ENCODE measurements at places on chromosomes 6 and 20.
A peak's percentile ranks its signal among the peaks of the same experiment; 100 is the strongest.

DNA sequence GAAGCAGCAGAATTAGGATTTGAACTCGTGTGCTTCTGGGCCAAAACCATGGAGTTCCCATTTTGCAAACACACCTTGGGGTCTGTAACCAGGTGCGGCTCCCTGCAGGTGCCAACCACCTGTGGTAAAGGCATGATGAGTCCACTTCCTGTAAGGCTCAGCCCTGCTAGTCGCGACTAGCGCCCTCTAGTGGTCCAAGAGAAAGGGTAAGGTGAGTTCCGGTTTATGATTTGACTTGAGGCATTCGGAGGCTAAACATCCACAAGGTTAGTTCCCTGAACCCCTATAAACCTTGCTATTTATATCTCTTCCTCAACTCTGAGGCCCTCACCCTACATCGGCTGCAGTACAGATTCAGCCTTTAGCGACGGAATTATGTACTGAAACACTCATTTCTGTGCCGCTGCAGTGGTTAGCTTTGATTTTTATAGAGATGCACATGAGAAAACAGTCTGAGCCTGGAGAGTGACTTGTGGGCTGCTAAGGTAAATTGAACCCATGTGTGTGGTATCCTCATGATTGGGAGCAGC lies 173.4 kb downstream of the PLCB1 start:
- DNase-seq: peak; percentile 8

- DNase-seq: no peak
Measured at GRCh38 chr6:137783710-137784109, 83.3 kb upstream of the TNFAIP3 start.

DNA sequence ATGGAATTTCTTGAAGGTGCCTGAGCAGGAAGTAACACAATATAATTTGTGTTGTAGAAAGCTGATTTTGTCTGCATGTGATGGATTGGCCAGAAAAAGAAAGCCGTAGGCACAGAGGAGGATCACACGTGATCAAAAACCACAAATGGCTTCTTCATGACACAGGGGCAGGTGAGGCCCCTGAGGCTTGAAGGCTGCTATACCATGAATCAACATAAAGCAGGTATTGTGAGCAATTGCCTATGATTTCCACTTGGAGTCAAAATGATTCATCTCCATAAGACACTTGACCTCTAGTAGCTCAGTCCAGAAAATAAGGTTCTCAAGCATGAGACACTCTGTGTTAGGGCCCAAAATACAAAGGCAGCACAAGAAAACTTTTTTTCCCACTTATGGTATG lies 42.4 kb upstream of the EYA4 start:
- DNase-seq: no peak

GRCh38 chr6:21264288-21265033 lies 329.1 kb upstream of the SOX4 start:
- no peak for DNase-seq

GRCh38 chr6:6880745-6881437 lies 226.9 kb upstream of the RREB1 start:
- DNase-seq: no peak

DNA sequence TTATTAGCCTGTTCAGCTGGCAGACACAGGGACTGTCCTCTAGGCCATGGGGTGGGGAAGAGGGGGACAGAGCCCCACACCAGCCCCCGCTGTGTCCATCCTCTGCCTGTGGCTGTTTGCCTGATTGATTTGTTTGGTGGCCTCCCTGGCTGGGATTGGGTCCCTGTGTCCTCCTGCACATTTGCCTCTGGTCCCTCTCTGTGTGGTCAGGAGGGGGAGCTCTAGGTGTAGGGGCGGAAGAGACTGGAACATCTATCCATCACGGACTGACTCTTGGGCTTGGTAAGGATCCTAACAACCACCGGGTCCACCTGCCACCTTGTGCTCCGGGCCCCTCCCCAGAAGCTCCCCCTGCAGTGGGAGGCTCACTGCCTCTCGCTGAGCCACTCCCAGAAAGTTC lies 38.4 kb upstream of the CCDC167 start:
- DNase-seq: no peak

Data from activated naive CD4-positive, alpha-beta T cell (primary cell).